ENCODE measurements at places on chromosomes 13 and 19.

- DNase-seq, result no peak
Measured at GRCh38 chr13:110001670-110002275, 215.4 kb upstream of the IRS2 start.

DNA sequence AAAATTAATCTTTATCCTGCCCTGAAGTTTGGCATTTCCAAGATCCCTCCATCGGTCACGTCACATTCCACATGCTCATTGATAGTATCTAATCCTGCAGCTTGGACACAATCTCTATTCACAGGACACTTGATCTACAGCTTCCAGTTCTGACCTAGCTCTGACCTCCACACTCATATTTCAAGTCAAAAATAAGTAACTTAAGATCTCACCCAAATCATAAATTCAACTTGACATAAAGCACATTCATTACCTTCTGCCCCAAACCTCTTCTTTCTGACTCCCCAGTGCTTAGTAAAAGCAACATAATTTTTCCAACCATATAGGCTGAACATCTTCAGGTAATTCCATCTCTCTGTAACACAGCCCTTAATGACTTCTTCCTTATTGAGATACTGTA, 880.2 kb downstream of the PCDH9 start:
- no peak for DNase-seq

DNA sequence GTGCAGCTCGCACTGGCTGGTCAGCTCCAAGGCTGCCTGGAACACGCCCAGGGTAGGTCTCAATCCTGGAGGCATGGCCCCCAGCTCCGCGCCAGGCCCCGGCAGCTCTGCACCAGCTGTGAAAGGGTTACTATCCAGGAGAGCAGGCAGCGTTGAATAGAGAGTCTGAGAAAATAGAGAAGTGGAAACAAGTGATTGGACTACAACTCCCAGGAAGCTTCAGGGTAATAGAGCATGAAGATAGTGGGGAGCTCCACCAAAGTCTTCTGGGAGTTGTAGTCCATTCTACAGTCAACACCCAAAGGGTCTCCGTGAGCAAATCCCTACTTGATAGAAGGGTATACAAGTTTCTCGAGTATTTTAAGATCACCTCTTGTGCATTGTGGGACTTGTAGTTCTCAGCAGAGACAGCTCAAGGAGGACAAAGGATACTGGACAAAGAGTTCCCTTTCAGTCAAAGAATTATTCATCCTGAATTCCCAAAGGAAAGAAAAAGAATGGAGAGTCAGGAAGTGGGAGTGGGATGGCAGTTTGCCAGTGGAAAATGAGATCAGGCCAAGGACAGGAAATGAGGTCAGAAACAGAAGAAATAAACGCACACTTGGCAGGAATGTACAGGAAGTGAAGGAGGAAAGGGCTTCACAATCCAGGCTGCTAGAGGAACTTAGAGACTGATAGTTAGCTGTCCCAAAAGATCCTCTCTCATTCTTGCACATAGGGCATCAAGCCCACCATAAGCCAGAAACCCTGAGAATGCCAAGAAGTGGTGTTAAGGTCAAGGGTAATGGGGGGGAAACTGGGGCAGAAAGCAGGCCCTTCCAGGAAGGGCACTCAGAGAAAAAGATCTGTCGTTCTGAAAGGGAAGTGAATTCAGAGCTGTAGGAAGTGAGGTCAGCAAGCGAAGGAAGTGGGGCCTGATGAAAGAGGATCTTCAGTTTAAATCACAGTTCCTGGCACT, 5.5 kb upstream of the MAMSTR start:
- DNase-seq, result no peak

GRCh38 chr19:29664753-29665214, 477 bp upstream of the PLEKHF1 start:
- DNase-seq, result no peak
